ENCODE measurements at places on chromosomes 16 and 17.

DNA sequence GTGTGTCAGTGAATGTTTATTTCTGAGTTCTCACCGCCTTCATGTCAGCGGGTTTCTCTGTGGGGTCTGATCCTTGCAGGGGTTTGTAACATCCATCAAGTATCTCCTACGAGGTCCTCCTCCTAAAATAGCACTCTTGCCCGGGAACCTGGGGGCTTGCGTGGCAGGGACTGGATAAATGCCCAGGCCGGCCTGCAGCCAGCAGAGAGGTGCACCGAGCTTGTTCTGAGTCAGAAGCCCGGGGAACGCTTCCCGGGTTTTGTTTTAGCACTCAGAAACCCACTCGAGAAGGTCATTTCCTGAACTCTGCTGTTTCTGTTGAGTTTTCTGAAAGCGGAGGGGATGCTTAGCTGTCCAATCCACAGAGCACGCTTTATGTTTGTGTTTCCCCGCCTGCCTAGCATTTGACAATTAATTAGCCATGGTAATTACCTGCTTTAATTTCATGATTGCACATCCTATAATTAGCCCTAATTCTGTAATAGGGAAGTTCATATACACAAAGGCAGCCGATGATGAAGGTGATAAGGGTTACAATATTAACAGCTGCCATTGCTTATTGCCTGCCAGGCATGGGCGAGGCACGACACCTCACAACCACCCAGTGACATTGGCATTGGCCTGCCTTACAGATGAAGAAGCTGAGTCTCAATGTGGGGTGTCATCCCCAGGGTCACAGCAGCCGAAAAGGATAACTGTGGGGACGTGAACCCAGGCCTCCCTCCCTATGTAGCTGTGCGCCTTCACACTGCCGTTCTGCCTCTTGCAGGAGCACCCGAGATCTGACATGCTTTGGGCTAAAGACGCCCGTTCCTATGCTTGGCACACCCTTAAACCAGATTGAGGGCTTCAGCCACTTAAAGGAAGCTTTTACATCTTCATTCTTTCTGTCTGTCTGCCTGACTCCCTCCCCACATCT lies 333.1 kb downstream of the CPPED1 start:
- no peak for DNase-seq

GRCh38 chr17:81683208-81683583 lies 401 bp downstream of the ARL16 start:
- peak; percentile 61 for DNase-seq

DNA sequence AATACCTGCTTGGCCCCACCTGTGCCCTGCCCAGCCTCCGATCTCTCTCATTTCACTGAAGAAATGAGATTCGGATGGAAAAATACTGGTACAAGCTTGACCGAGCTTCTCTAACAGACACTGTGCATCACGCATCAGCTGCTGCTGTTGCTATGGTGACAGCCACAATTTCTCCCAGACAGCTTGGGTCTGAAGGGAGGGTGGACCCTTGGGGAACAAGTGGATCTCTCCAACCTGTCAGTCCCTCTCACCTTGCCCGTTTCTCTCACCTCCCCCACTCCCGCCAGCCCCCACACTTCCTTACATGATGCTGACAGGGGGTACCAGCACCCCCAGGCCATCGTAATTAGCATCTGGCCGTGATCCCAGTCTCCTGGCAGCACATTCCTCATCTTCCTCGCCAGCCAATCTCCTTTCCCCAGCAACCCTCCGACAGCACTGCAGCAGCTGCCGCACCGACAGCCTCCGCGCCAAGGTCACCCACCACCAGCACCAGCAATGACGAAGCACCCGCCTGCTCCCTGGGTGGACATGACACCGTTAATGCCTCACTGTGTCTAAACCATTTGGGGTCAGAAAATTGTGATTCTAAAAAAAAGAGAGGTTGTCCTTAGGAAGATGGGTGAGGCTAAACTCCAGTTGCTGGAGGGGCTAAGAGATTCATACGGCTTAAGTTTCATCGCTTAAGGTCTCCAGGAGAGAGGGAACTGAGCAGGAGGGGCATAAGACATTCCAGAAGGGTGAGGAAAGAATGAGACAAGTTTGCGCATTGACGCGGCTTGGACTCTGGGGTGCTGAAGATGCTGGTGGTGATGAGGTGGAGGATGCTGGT lies 58.6 kb upstream of the TNRC6A start:
- DNase-seq: peak; percentile 86

DNA sequence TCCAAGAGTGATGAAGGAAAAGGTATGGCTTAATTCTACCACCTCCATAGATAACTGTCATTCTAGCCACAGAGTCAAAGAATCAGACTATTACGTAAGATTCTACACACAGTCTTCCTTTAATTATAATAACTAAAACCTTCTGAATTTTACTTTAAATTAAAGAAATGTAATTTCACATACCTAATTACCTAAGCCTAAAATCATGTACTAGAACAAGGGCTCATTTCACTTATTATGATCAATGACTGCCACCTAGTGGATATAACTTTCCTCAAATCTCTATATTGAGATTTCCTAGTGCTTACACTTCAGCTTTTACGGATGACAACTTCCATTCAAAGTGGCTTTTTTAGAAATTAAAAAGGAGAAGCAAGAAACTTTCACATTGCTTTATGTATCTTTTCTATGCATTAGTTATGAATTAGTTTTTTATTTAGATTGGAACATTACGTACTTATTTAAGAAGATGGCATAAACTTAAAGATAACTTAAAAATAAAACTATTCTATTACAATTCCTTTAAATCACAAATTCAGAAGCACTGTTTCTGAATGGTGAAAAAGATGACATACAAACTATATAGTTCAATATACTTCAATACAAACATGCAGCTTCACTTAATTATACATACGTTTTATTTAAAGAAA lies 18.2 kb upstream of the ABCA10 start:
- peak; percentile 74 for DNase-seq

DNA sequence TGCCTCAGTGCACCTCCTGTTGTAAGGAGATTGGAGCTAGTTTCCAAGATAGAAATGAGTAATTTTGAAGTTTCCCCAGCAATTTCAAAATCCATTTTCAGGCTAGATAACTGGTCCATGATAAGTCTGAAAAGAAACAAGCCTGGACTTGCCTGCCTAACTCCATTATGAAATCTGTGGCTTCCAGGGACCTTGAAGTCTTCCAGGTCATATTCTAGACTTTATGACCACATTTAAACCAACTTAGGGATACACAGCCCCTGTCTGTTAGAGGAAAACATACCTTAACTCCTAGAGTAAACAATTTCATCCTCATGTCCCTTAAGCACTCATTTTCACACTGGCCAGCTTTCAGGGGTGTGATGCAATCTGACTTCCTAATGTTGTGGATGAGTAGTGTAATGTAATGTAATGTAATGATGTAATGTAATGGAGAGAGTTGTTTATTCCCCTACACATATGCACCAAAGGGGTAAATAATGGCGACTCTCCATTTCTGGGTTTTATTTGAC lies 96.7 kb upstream of the FAM20A start:
- no peak for DNase-seq

GRCh38 chr17:41722231-41722630 lies 10.1 kb downstream of the GAST start:
- DNase-seq: peak; percentile 13

- DNase-seq: peak; percentile 97
These were observed 1.5 kb downstream of the TNFRSF12A start for GRCh38 chr16:3021449-3022207.

- peak; percentile 13 for DNase-seq
These were observed 238.4 kb upstream of the AXIN2 start for GRCh38 chr17:65799869-65800268.

DNA sequence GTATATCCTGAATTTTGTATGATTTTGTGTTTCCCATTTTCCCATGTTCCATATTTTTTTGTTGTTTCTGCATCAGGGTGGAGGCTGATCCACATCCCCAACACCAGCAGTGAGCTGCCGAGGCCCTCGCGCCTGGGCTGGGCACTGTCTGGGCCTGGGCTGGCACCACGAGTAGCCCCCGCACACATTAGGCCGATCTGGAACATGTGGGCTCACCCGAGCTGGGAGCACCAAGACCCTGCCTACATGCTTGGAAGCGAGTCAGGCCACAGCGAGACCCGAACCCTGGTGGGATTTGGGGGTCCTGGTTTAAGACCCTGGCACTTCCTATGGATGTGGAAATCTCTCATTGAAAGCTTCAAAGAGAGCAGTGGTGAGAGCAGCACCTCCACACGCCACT lies 8.5 kb downstream of the KCTD5 start:
- no peak for DNase-seq

- DNase-seq: peak; percentile 95
These were observed 87.7 kb downstream of the MRM3 start for GRCh38 chr17:869567-870525.

DNA sequence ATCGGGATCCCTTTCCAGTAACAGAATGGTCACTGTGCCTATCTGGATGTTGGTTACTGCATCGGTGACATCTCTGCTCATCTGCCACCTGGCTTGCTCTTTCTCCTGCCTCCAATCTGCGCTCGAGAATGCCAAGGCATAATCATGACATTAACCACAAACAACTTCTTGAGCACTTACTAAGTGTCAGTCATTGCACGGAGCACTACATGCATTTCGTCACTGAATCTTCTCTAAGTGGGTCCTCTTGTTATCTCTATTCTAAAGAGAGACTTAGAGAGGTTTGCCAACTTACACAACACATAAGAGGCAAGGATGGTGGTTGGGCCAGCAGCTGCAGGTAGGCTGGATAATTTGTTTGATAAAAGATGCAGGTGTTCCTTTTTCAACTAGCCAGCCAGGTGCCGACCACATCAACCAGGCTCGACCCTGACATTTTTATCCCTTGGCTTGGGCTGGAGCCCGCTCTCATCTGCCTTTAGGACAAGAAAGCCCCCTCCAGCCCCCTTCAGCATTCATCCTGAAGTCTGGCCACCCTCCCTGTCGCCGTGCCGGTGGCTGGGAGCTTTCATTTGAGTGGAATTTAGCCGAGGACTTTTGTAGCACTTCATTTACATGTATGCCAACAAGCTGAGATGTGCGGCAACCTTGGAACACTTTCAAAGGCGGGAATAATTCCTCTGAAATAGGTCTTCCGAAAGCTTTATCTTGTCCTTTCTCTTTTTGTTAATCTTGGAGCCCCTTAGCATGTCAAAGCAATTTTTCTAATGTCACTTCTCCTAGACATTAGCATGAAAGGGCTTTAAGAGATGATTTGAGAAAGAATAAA lies 89.3 kb upstream of the NKD1 start:
- no peak for DNase-seq

- DNase-seq: peak; percentile 90
These were observed 150.7 kb downstream of the SOCS1 start for GRCh38 chr16:11105038-11105903.

- no peak for DNase-seq
These were observed 390.4 kb downstream of the SOX9 start for GRCh38 chr17:72511242-72511641.

DNA sequence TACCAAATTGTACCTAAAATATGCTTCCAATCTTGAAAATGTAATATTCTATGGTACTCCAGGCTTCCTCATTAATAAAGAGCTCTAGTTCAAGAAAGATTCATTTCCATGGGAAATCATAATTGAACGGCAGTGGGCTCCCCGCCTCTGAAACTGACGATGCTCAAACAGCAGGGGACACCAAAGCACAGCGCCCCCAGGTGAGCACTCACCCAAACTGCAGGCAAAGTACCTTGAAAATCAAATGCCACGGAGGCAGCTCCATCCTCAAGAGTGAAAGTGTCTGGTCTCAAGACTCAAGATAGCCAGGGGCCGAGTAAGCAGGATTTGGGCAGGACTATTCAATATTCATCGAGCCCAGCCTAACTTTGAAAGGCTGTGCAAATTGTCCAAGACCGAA lies 217.4 kb upstream of the TNRC6C start:
- peak; percentile 6 for DNase-seq
